ENCODE measurements at places on chromosomes 6 and 20.

- H3K4me1 ChIP-seq: peaks cover 37% of the 10 kb centered on the region
- no peaks in the 10 kb centered on the region for H3K36me3 ChIP-seq
- H3K4me3 ChIP-seq: no peak overlapping the region
- peaks cover 37% of the 10 kb centered on the region for H3K27me3 ChIP-seq
- no peak for DNase-seq
Observed at GRCh38 chr6:6915219-6915618, 192.5 kb upstream of the RREB1 start.

DNA sequence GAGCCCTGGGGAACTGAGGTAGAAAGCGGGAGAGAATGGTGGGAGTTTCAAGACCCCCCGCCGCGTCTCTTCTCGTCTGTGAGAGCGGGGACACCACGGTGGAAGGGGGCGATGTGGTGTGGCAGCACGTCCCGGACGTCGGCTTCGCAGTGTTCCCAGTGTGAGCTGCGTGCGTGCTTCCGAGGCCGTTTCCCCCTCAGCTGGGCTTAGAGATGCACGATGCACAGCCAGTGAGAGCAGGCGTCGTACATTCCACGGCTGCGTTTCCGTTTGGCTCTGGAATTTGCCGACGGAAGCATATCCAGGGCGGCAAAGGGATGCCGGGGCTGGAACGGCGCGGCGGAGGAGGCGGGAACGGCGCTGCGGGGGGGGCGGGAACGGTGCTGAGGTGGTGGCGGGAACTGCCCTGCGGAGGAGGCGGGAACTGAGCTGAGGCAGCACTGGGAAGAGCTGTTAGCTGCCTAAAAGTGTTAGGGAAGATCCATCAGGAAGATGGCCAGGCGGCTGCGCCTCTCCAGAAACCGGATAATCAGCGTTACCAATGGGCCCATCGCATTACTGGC is 37.7 kb downstream of the KIF25 start:
- peaks cover 39% of the 10 kb centered on the region for H3K27me3 ChIP-seq
- peaks cover 5% of the 10 kb centered on the region for H3K36me3 ChIP-seq
- no peaks in the 10 kb centered on the region for H3K4me1 ChIP-seq
- no peak overlapping the region for H3K27ac ChIP-seq

DNA sequence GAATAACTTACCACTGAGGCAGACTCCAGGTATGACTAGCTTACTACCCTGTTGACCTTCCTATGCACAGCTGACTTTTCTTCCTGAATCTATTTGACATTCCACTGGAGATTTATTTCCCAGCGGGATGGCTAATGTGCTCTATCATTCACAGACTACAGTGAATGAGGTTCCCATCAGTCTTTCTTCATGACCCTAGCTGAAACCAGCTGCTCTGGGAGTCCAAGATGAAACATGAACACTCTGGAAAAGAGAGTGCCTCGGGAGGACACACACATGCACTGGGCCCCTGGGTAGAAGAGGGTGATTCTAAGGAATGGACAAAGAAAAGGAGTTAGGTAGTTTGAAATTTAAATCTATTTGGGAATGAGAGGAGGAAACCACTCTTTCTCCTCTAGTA is 82.6 kb upstream of the DST start:
- no peak overlapping the region for H3K4me3 ChIP-seq
- no peaks in the 10 kb centered on the region for H3K36me3 ChIP-seq
- no peak overlapping the region for H3K27ac ChIP-seq
- no peak for DNase-seq
- no peaks in the 10 kb centered on the region for H3K27me3 ChIP-seq
- H3K4me1 ChIP-seq: peaks cover 3% of the 10 kb centered on the region

DNA sequence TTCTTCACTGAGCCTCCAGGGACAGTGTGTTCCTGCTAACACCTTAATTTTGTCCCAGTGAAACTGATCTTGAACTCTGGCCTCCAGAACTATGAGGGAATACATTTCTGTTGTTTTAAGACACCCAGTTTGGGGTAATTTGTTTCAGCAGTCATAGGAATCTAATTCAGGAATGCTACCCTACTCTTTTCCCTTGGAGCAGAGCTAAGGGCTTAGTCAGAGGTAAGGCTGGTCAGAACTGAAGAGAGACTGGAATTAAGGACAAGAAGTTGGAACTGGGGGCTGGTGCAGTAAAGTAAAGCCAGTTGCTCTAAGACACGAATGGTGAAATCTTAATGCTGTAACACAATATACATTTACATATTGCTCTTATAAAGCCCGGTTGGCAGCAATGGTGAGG is 809.7 kb downstream of the MAFB start:
- no peak for DNase-seq
- H3K27me3 ChIP-seq: peaks cover 5% of the 10 kb centered on the region
- H3K4me1 ChIP-seq: no peaks in the 10 kb centered on the region
- no peaks in the 10 kb centered on the region for H3K36me3 ChIP-seq

- peaks cover 42% of the 10 kb centered on the region for H3K36me3 ChIP-seq
- peak overlapping the region; percentile 94 for H3K27ac ChIP-seq
- peak overlapping the region; percentile 91 for H3K4me3 ChIP-seq
Observed at GRCh38 chr6:116278481-116278829, 1.3 kb downstream of the TSPYL1 start.

- H3K4me1 ChIP-seq: peaks cover 4% of the 10 kb centered on the region
- no peaks in the 10 kb centered on the region for H3K27me3 ChIP-seq
- no peak overlapping the region for H3K27ac ChIP-seq
- H3K4me3 ChIP-seq: no peak overlapping the region
- no peaks in the 10 kb centered on the region for H3K36me3 ChIP-seq
- DNase-seq: no peak
Observed at GRCh38 chr6:154579485-154579884, 69.0 kb upstream of the CNKSR3 start.

DNA sequence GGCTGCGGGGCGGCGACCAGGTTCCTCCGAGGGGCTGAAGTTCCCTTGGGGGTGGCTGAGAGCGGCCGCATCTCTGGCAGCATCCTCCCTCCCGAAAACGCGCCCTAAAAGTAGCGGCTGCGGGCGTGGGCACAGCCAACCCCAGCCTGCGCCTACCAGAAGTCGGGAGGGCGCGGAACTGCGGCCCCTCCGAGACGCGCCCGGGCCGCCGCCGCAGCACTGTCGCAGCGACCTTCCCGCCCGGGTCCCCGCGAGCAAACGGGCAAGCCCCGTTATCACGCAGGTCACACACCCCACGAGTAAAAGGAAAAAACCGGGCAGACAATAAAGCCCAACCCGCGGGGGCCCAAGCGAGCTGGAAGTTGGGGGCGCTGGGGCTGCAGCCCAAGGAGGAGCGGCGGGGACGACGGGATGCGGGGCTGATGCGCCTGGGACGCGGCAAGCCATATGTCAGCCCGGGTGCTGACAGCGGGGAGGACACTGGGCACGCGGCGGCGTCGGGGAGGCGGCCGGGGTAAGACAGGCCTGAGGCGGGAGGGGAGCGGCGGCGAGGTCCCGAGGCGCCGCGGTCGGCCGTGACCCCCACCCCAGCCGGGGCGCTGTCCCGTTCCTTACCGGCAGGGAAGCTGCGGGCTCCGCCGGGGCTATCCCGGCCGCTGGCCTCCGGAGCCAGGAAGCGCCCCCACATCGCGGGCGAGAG is 659 bp downstream of the CEP85L start:
- H3K27ac ChIP-seq: peak overlapping the region; percentile 78
- peaks cover 50% of the 10 kb centered on the region for H3K4me1 ChIP-seq
- peak overlapping the region; percentile 85 for H3K4me3 ChIP-seq
- peaks cover 13% of the 10 kb centered on the region for H3K36me3 ChIP-seq
- no peaks in the 10 kb centered on the region for H3K27me3 ChIP-seq

- no peak overlapping the region for H3K4me3 ChIP-seq
- DNase-seq: no peak
- no peaks in the 10 kb centered on the region for H3K27me3 ChIP-seq
- H3K4me1 ChIP-seq: no peaks in the 10 kb centered on the region
- no peak overlapping the region for H3K27ac ChIP-seq
Observed at GRCh38 chr20:61773926-61774587, 291.6 kb downstream of the TAF4 start.

- H3K4me3 ChIP-seq: no peak overlapping the region
- no peaks in the 10 kb centered on the region for H3K36me3 ChIP-seq
Observed at GRCh38 chr6:129771678-129772077, 61.7 kb upstream of the ARHGAP18 start.

GRCh38 chr6:7170117-7170732 is 62.5 kb downstream of the RREB1 start:
- no peak overlapping the region for H3K27ac ChIP-seq
- no peaks in the 10 kb centered on the region for H3K27me3 ChIP-seq
- DNase-seq: no peak
- H3K36me3 ChIP-seq: peaks cover 5% of the 10 kb centered on the region
- no peak overlapping the region for H3K4me3 ChIP-seq
- H3K4me1 ChIP-seq: peaks cover 33% of the 10 kb centered on the region

GRCh38 chr6:150894935-150895552 is 29.5 kb downstream of the MTHFD1L start:
- peak; percentile 5 for DNase-seq
- no peaks in the 10 kb centered on the region for H3K27me3 ChIP-seq
- H3K4me1 ChIP-seq: peaks cover 32% of the 10 kb centered on the region
- no peak overlapping the region for H3K4me3 ChIP-seq
- H3K27ac ChIP-seq: peak overlapping the region; percentile 6
- H3K36me3 ChIP-seq: peaks cover 61% of the 10 kb centered on the region

- no peak overlapping the region for H3K4me3 ChIP-seq
- no peak overlapping the region for H3K27ac ChIP-seq
- H3K27me3 ChIP-seq: no peaks in the 10 kb centered on the region
- no peak for DNase-seq
- H3K4me1 ChIP-seq: peaks cover 1% of the 10 kb centered on the region
Observed at GRCh38 chr6:147117580-147117979, 86.6 kb upstream of the STXBP5 start.

DNA sequence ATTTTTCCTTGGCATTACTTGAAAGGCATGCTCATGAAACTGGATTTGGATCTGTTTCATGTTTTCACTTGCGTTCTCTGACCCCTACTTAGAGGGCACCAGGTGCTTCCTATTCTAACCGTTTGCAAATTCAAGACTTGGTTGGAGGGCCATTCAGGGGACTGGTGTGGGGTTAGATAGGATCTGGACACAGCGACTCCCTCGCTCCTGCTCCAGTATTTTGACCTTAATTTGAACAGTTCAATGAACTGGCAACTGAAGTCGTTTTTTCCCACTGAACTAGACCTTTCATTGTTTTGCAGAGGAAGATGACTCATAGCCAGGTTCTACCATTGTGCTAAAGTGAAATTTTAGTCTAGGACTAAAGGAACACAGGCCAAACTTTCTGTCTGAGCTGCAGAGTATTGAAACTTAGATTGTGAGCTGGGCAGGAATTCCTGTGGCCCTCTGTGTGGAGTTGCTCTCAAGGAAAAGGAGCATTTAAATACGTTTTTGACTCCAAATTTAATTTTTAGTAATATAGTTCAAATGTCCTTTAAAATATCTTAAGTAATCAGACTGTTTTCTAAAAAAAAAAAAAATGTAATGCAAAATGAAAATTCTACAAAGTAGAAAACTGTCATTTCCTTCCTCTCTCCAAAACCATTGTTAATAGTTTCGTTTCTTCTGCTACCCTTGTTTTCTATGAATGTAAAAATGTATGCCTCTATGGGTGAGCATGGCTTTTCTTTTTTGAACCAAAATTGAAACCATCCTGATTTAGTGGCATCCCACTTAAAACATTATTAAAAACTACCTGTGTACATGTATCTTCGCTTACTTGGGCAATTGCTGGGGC is 64.8 kb downstream of the UTRN start:
- H3K27ac ChIP-seq: peak overlapping the region; percentile 86
- peak overlapping the region; percentile 74 for H3K4me3 ChIP-seq
- no peak for DNase-seq
